ENCODE measurements at places on chromosomes 13 and 19.
A peak's percentile ranks its signal among the peaks of the same experiment; 100 is the strongest.

- peak; percentile 21 for DNase-seq
Measured at GRCh38 chr19:45076029-45076850, at the start of gene ZNF296. TSS of gene ZNF296 (minus strand) at chr19:45076478. CDS start at chr19:45076373, 105 bp downstream.

DNA sequence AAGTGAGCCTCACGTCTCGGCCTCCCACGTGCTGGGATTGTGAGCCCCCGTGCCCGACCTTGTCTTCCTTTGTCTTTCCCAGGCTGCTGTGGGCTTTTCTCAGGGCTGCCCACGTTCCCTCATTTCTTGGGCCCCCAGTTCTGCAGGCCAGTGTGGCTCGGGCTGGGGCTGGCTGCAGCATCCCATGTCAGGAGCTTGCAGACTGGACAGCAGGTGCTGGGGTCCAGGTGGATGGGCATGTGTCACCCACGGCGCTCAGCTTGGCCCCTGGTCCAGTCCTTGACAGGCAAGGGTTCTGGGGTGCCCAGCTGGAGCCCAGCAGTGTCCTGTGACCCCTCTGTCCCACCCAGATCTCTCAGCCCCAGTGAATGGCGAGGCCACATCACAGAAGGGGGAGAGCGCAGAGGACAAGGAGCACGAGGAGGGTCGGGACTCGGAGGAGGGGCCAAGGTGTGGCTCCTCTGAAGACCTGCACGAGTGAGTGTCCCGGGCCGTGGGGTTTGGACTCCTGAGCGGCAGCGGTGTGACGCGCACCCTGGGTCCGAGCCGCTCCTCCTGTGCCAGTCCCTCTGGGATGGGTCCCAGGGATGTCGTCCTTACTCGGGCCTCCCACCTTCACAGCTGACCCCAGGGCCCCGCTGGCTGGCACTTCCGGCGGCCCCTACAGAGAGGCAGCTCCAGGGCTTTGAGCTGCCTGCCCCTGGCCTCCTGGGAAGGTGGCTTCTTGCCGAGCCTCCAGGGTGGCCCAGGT lies 17.3 kb downstream of the PLIN4 start:
- no peak for DNase-seq

DNA sequence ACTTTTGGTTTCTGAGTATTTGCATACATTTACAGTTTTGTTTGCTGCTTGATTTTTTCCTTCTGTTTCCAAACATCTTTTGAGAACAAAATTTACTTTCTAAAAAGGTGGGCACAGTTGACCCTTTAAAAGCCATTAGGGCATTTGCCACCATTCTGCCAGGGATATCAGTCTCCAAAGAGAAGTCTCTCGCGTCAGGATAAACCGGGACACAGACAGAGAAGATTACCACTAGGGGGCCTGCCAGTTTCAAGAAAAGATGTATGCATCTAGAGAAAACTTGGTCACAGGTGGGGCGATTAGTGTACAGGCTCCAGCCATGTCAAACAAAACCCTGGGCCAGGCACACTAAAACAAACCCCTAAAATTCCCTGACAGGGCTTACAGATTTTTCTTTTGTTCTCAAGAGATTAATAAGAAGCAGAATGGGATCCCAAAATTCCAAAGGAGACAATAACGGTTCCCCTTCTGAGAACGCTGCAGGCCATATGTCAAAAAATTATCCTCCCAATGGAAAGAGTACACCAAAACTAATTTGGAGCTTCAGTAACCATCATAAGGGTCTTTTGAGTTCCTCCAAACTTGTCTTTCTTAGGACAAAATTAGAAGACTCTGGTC lies 10.7 kb upstream of the PABPC3 start:
- DNase-seq = peak; percentile 11

- no peak for DNase-seq
Measured at GRCh38 chr13:60720590-60720989, 323.6 kb downstream of the TDRD3 start.

- peak; percentile 96 for DNase-seq
Measured at GRCh38 chr19:48624067-48624594, 4.8 kb downstream of the SPHK2 start.

DNA sequence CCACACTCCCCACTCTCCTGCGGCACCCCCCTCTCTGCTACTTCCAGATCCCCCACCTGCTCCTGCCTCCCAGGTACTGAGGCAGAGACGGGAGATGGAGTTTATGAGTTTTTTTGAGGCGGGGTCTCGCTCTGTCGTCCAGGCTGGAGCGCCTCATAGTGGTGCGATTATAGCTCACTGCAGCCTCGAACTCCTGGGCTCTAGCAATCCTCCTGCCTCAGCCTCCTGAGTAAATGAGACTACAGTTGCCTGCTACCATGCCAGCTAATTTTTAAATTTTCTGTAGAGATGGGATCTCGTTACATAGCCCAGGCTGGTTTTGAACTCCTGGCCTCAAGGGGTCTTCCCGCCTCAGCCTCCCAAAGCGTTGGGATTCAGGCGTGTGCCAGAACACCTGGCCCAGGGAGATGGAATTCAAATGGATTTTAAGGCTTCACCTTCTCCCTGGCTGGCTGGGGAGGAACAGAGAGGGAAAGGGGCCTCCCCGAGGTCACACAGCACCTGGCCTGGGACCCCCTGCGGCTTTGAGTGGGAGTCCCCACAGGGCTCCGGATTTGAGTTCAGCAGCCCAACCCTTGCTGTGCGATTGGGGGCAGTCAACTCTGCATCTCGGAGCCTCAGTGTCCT lies 19.5 kb upstream of the TNFAIP8L1 start:
- DNase-seq = no peak

DNA sequence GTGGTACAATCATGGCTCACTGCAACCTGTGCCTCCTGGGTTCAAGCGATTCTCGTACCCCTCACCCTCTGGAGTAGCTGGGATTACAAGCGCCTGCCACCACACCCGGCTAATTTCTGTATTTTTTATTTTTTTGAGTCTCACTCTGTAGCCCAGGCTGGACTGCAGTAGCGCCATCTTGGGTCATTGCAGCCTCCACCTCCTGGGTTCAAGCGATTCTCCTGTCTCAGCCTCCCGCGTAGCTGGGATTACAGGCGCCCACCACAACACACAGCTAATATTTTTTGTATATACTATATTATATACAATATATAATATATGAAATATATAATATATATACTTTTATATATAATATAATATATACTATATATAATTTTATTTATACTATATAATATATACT lies 52.5 kb downstream of the COLGALT1 start:
- DNase-seq = no peak

GRCh38 chr13:77409412-77409811 lies 82.5 kb upstream of the MYCBP2 start:
- no peak for DNase-seq

DNA sequence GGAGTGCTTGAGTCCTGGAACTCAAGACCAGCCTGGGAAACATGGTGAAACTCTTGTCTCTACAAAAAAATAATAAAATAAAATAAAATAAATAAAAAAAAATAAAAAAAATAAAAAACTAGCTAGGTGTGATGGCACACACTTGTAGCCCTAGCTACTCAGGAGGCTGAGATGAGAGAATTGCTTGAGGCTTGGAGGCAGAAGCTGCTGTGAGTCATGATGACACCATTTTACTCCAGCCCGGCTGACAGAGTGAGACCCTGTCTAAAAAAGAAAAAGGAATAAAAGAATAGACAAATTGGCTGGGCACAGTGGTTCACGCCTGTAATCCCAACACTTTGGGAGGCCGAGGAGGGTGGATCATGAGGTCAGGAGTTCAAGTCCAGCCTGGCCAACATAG lies 1168.9 kb downstream of the SLITRK5 start:
- no peak for DNase-seq

DNA sequence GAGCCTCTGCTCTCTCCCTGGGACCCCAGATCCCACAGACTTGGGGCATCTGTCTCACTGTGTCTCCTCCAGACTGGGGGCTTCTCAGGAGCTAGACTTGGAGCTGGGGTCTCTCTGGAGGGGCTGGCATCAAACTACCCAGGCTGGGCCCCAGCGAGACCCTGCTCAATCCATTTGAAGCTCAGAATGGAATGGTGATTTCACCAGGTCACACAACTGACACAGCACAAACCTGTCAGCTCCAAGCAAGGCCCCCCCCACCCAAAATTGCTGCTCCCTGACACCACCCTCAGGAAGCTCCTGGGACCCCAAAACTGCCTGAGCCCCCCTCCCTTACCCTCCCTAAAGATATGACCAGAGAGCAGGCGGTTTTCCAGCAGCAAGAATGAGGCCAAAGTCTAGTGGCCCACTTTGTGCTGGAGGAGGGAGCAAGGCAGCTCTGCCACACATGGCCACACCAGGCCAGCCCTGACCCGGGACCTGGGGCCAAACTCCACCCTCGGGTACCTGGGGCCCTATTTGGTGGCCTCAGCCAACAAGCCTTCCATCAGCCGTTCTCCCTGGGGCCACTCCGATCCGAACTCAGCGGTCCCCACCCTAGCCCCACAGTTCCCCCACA lies 2.4 kb downstream of the NR2F6 start:
- no peak for DNase-seq

- no peak for DNase-seq
Measured at GRCh38 chr13:78593652-78594455, 9.5 kb downstream of the POU4F1 start.

- peak; percentile 55 for DNase-seq
Measured at GRCh38 chr19:722553-723101, 13.9 kb downstream of the PALM start.

DNA sequence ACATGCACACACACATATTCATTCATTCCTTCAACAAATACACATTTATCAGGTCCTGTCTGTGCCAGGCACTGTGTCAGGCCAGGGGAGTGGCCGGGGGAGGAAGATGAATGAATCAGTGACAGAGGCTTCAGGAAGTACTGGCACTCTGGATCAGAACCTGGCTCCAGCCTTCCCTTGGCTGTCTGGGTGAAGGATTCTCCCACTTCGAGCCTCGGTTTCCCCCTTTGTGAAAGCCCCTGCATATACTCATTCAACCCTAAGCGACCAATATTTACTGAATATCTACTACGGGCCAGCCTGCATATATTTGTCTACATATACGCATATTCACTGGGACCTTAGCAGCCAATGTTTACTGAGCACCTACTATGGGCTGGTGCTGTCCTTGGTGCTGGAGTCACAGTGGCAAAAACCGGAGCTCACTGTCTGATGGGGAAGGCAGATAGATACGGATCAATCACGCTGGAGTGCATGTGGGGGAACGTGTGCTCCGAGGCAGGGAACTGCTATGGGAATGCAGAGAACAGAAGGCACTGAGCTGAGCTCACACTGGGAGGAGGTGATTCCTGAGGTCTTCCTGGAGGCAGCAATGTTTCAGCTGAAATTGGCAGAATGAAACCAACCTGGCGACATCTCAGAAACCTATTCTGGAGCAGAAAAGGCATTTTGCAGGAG lies 636 bp upstream of the ZNF579 start:
- DNase-seq = no peak

GRCh38 chr19:18346091-18346490 lies 5.7 kb downstream of the PGPEP1 start:
- DNase-seq = no peak

DNA sequence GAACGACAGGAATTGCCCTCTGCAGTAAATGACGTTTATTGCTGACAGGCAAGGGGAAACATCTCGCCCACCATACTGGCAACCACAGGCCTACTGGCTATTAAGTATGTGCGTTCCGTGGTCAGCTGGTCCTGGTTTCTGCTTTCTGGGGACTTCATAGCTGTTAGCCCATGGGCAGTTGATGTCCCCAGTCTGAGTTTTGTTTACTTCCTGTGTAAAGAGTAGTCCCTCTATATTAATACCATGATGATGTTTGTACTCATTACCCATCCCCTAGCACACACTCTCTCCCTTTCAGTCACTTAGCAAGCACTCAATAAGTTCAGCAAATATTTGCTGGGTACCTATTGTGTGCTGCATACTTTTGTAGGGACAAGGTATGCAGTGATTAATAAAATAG lies 6.5 kb upstream of the MIA start:
- DNase-seq = no peak

- no peak for DNase-seq
Measured at GRCh38 chr19:5973867-5974635, 3.9 kb downstream of the RANBP3 start.

DNA sequence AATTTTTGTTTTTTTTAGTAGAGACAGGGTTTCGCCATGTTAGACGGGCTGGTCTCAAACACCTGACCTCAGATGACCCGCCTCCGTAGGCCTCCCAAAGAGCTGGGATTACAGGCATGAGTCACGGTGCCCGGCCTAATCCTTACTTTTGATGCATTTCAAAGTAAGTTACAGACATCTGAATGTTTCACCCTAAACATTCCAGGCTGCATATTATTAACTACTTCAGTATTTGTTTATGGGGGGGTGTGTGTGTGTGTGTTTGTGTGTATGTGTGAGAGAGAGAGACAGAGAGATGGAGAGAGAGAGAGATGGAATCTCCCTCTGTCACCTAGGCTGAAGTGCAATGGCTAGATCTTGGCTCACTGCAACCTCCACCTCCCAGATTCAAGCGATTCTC lies 13.1 kb downstream of the SULT2B1 start:
- DNase-seq = no peak

GRCh38 chr13:108682714-108683113 lies 53.3 kb downstream of the MYO16 start:
- DNase-seq = no peak
